Stimulated activated CD4-positive, alpha-beta T cell treated with anti-CD3 and anti-CD28 coated beads, Interleukin-12 subunit alpha, Interleukin-12 subunit beta, amount 100 ng/mL, for 24 hours (primary cell): ENCODE measurements at places on chromosomes 7 and 10.

- no peak for DNase-seq
These were observed 4.3 kb downstream of the KCP start for GRCh38 chr7:128906001-128906765.

GRCh38 chr7:7565746-7566650 is 686 bp upstream of the MIOS start:
- no peak for DNase-seq

DNA sequence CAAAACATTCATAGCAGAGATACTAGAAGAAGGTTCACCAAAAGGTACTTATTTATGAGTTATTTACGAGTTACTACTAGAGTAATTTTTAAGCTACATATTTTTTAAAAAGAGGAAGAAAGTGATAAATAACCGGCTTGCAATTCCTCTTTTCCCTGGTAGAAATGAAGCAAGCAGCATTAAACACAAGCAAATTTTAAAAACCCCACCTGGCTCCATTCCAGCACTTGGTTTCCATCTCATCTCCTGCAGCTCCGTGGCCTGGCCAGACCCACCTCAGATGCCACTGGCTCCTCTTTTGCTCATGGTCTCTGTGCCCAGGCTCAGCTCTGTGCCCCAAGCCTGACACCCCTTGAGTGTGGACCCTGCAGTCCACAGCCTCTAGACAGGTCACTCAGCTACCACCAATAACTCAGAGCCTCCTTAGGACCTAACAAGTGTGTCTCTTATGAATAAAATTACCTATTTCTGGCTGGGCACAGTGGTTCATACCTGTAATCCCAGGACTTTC is 479.5 kb downstream of the TNS3 start:
- no peak for DNase-seq

GRCh38 chr7:101436221-101436735 is 73.6 kb downstream of the COL26A1 start:
- DNase-seq = no peak

DNA sequence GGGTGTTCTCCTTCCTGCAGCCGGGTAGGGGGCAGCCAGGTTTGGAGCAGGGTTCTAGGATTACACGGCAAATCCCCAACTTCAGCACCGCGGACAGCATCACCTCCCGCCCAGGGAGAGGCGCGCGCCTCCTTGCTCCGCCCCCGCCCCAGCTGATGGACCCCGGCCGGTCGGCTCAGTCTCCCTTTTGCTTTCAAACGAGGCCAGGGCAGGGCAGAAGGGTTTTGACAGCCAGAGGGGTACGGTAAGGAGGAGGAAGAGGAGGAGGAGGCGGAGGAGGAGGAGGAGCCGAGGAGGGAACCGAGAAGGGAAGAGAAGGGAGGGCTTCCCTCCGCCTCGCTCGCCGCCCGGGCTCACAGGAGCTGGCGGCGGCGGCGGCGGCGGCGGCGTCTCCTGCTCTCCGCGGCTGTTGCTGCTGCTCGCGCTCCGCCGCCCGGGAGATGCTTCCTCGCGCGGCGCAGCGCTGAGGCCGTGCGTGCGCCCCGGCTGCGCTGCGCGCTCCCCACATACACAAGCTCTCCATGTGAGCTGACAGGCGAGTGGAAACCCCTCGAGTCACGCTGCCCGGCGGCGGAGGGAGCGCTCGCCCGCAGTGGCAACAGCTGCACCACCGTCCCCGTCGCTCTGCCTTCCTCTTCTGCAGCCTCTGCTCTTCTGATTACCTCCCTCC is 615 bp upstream of the CNTNAP2 start:
- no peak for DNase-seq

GRCh38 chr10:21069278-21069677 is 172.2 kb upstream of the NEBL start:
- no peak for DNase-seq

DNA sequence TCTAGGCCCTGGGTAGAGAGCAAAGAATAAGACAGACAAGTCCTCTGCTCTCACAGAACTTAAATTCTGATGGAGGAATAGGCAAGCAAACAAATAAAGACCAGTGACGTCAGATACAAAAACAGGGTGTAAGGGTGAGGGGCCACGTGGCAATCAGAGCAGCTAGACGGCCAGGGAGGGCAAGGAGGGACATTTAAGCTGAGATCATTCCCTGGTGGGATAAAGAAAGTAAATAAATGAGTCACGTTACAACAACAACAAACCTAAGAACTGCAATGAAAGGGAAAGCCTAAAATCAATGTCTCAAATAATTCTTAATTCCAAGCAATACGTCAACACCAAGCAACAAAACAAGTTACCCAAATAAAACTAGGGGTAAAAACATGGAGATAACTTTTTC is 21.8 kb downstream of the STN1 start:
- DNase-seq = no peak

DNA sequence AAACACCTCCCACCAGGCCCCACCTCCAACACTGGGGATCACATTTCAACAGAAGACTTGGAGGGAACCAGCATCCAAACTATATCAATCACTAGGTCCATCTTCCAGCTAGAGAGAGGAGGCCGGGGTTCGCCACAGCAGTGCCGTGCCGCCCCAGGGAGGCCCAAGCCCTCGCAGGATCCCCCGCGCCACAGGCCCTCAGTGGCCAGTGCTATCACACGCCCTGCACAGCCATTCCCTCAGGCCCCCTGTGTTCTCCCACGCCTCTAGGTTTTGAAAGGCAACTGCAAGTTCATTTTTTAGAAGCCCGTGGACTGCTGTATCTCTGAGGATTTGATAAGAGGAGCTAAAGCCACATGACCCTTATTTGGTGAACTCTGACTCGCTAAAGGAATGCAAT is 136.4 kb downstream of the OAT start:
- DNase-seq = no peak

DNA sequence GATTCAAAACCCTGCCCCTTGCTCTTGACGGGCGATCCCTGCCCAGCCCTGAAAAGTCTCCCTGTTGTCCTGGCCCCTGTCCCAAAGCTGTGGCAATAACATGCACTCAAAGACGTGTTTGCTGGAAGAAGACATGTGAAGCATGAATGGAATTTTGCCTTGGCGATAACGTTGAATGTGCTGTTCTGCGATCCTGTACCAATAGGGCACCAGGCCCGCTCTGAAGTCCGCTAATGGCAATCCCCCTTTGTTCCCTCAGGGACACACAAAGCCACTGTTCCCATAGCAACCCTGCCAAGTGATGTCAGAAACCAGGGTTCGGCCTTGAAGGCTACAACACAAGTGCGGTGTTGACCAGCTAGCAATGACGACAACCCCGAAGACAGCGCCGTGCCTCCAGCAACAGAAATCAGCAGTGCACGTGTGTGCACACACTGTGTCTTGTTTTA is 284.6 kb downstream of the KLF6 start:
- no peak for DNase-seq

DNA sequence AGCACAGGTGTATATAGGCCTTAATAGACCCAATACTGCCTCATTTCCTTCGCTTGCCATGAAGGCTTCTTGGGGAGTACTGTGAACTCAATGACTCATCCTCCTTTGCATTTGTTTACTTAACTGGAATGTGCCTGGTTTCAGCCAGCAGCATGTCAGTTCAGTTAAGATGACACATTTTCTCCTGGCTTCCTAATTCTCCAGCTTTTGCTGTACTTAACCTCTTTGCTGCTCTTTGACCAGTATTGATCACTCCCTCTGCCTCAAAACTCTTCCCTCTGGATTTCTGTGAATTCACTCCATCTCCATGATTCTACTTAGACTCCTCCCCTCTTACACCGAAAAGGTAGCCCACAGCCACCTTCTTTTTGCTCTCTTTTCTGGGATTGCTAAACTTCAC is 135.7 kb downstream of the MAGI2 start:
- no peak for DNase-seq

- DNase-seq = no peak
These were observed 154.3 kb downstream of the GNAT3 start for GRCh38 chr7:80357530-80357929.

DNA sequence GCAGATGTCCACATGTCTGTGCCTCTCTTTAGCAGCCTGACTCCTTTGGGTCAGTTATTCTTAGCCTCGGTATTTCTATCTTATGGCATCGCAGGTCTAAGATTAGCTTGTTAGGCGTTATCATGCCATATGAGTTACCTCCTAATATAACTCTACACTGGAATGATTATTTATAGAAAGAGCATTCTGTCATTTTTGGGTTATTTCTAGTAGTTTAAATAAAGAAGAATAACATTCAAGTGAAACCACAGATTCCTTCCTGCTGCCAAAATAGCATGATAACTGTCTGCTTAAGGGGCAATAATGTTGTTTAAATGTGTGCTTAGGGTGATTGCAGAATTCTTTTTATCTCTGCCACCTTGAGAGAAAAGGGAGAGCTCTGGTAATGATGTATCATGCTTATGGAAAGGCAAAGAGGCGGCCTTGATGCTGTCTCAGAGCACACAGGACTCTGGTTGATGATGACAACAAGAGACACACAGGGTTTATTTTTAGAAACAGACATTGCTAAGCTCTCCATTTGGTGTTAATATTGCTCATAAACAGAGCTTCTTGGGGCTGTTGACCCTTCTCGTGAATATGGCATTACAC is 10.4 kb downstream of the HDAC9 start:
- DNase-seq = no peak

DNA sequence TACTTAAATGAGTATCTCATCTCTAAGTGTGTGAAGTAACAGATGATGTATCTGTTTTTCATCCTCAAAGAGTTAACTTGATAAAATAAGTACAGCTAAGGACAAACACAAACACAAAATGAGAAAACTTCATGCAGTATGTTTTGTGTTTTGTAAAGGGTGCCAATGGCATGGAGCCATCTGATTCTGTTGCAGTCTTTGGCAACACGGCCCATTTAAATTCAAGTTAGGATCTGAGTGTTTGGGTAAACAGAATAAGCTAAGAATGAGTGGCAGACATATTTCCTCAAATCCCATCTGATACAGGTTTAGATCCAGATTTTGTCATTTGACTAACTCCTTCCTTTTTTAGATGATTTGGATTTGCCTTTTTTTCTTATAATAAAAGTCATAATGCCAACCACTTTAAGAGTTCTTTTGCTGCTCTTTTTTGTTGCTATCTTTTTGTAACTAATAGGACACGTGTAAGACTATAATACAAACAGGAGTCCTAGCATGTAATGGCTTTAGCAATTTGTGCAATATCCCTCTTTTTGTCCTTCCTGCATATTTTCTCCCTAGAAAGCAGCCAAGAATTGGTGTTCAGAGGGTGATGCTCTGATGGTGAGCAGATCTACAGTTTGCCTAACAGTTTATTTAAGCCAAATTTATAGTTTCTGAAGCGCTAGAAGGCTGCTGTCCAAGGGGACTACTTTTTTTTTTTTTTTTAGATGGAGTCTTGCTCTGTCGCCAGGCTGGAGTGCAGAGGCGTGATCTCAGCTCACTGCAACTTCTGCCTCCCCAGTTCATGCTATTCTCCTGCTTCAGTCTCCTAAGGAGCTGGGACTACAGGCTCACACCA is 18.9 kb upstream of the ACTA2 start:
- DNase-seq = no peak

GRCh38 chr10:4654496-4654895 is 171.5 kb upstream of the AKR1E2 start:
- DNase-seq = no peak

DNA sequence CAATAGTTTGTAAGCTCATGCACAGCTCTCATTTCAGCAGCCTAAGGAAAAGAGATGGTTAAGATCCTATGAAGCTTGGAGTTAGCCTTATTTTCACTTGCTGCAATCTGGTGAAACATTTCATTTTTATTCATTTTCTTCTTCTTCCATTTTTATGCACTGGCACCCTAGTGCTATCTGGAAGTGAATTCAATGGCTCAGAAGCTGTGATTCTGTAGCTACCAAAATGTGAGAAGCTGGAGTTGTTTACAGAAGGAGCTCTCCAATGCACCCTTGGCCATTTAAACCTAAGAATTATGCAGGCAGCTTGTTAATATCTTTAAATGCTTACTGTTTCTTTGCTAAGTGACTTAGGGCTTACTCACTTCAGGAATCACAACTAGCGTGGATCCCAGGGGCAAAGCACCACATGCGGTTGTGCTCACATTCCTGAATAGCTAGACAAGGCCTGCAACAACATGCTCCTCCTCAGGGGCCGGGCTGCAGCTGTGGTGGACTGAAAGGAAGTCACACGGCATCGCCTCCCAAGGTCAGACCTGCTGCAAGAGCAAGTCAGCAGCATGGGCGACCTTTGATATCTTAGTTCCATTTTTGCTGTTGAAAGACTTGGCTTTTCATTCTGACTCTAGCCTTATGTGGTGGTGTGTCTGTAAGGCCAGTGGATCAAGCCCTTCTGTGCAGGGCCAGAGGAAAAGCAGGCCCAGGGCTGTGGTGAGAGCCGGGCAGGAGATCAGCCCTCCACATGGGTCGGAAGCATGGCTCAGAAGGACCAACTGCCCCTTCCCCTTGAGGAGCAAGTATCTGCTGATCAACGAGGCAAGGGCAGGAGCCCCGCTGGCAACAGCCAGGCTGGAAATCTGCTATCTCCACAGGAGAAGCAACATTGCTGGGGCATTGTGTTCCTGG is 91.9 kb upstream of the MBL2 start:
- DNase-seq = no peak

GRCh38 chr10:83657487-83657886 is 481.8 kb upstream of the GHITM start:
- DNase-seq = no peak

GRCh38 chr7:32117837-32118236 is 47.6 kb upstream of the PDE1C start:
- no peak for DNase-seq

DNA sequence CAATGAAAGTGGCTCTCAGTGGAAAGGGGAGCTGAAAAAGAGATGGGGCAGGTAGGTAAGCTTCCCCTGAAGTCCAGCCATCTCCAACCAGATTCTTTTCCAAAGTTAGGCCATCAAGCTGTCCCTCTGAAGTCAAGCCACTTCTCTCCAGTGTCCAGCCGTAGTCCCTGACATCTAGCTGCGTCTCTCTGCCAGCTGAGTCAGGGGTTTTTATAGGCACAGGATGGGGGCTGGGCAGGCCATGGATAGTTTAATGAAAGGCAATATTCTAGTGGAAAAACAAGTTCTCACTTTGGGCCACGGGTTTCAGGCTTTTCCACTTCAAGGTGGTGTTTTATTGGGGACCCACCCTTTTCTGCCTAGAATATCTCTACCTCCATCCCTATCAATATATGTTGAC is 36.8 kb downstream of the AVL9 start:
- DNase-seq = no peak

- no peak for DNase-seq
These were observed 76.2 kb downstream of the CHN2 start for GRCh38 chr7:29270594-29271318.

DNA sequence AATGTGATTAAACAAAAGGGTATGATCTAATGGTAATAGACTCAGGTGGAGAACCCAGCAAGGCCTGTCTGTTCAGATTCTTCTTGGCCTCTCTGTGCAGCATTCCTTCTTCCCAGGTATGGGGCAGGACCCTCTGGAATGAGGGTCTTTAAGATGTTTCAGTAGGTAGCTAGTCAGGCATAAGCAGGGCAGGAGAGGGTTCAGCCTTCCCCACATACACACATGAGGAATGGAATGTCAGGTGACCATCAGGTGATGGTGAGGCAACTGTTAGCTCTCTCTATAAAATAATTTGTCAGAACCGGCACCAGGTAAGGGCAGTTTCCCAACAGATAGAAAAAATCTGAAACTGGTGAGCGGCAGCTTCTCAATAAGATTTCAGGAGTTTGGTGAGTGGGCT is 222.3 kb upstream of the PHYHIPL start:
- DNase-seq = no peak

- DNase-seq = no peak
These were observed 365.3 kb upstream of the SHH start for GRCh38 chr7:156177422-156178055.

GRCh38 chr10:35834877-35835494 is 192.9 kb upstream of the FZD8 start:
- no peak for DNase-seq
